Hematopoietic multipotent progenitor cell treated with erythropoietin and hydrocortisone succinate and interleukin-3 and kit ligand, for 15 days (in vitro differentiated cells): ENCODE measurements at places on chromosomes 12 and 14.

- peak; percentile 80 for DNase-seq
Observed at GRCh38 chr12:50174971-50175715, 8.0 kb upstream of the CERS5 start.

DNA sequence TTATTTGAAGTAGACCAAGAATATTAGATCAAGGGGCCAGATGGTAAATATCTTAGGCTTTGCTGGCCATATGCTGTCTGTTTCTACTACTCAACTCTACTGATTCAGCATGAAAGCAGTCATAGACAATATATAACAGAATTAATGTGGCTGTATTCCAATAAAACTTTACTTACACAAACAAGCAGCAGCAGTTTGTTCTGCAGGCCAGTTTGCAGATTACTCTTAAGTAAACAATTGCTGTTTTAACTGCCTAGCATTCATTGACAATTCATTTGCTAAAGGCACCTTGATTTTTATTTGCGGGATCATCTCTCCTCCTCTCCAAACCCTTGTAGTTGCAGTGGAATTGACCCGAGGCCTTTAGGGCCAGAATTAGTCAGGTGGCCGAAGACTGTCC is 94.1 kb upstream of the GARIN6 start:
- no peak for DNase-seq

- no peak for DNase-seq
Observed at GRCh38 chr14:94768521-94769390, 1.2 kb downstream of the GSC start.

GRCh38 chr12:72267974-72268373 is 4.2 kb upstream of the TRHDE start:
- no peak for DNase-seq

GRCh38 chr12:92503029-92503931 is 199.5 kb upstream of the PLEKHG7 start:
- DNase-seq = no peak

- DNase-seq = peak; percentile 63
Observed at GRCh38 chr14:106845286-106846087, 1319.1 kb downstream of the TMEM121 start.

DNA sequence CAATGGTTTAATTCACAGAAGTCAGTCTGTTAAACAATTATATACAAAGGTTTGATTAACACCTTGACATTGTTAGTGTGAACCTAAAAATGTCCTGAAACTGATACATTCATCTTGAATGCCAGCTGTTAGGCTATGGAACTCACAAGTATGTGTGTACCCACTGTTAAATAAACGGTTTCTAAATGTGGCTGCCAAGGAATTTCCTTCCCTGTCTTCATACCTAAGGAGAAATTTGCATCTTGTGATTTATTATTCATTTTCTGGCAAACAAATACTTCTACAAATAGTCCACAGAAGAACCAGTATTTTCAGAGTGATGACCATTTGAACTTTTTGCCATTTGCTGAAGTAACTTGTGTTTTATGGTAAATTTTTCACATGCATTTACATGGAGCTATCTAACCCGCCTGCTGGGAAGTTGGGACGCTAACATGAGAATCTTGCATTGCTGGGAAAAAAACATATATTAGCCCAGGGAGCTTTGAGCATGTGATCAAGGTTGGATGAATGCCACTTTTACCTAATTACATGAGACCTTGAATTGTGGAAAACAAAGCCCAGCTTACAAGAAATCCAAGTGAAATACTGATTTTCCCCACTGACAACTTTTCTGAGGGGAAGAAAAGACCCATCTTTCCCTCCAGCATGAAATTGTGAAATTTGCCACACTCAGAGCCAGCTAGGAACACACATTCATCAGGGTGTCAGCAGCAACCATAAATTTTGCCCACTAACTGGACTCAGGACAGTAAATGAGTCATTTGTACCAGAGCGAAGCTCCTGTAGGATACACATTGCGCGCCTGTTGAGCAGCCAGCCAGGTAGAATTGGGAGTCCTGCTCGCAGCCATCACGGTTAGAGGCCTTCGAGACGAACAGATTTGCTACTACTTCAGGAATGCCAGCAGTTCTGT is 118.0 kb downstream of the KICS2 start:
- DNase-seq = no peak

DNA sequence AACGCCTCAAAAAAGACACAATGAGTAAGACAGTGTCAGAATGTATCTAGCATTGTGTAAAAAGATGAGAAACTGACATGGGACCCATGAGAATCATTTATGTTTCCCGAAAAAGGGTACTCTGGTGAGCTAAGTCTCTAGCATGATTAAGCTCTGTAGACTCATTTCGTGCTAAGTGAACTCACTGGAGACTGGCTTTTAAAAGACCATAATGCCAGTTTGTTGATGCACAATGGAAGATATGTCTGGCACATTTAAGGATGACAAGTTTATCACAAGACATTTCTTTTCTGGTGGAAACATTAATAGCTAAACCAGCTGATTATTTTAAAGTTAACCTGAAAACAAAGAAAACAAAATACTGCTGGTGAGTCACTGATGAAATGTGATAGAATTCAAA is 233.5 kb downstream of the SLC2A13 start:
- no peak for DNase-seq

DNA sequence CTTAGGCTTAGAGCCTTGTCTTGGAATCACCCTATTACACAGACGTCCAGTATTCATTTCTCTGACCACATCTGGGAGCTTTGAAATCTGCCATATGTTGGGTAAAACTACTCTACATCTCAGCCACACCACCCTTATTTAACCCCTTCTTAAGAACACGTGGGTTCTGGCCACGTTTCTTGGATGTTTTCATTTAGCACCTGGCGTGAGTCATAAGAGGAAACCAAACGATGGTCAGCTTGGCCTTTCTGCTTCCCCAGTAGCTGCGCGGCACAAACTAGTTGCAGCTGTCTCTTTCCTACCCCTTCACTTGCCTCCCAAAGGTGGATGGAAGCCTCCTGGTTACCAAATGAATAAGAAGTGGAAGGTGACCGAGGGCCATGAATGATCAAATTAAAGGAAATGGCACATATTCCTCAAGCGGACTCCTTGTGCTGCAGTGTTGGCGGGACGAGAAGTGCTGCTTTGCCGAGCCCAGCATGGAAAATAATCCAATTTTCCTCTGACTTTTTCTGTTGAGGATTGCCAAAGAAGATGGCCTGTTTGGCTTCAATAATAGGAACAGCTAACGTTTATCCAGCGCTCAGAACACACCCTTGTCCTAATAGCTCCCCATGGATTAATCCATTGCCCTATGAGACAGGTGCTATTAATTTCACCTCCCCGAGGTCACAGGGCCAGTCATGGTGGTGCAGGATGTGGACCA is 154.1 kb downstream of the ZNF664 start:
- no peak for DNase-seq

- DNase-seq = peak; percentile 47
Observed at GRCh38 chr12:94603434-94604365, 46.7 kb downstream of the TMCC3 start.
